Kidney (tissue), 22 donors: ENCODE measurements at places on chromosomes 4 and X. TPM values are rescaled to one million over a fixed set of nuclear protein-coding genes. Genes with fewer than 3 reads are reported as not detected.

Gene L1CAM
- total RNA-seq: 71.9 TPM

GRCh38 chr4:3030566-3031356 lies 43.6 kb downstream of the HTT-AS start:
- no peak for DNase-seq

DNA sequence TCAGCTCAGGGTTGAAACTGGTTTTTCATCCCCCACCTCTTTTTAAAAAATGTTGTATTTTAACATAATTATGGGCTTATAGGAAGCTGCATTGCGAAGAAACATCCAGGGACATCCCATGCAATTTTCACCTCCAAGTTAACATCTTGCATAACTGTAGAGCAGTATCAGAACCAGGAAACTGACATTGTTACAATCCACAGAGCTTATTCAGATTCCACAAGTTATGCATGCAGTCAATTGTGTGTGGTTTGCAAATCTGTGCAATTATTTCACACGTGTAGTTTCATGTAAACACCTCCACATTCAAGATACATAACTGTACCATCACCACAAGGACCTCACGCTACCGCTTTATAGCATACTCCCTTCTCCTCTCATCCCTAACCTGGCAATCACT lies 97.5 kb upstream of the GATB start:
- DNase-seq: no peak

- DNase-seq: peak; percentile 11
Measured at GRCh38 chrX:2371026-2371711, 129.6 kb downstream of the DHRSX start.

Gene CPE
- total RNA-seq: 87.7 TPM

DNA sequence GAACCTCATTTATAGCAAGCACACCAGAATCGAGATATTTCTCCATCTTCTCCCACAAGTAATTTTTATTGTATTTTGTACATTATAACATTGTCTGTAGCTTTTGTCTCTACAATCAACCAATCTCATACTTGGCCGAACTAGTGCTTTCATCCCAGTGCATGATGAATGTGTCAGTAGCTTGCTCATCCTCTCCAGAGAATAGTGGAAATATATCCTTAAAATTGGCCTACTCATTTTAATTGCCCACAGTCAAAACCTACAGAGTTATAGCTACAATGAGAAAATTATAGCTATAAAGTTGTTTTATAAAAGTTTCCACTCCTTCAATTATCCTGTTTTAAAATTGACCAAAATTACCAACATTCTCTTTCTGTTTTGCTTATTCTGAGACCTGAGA lies 103.8 kb downstream of the MAPK10 start:
- no peak for DNase-seq

DNA sequence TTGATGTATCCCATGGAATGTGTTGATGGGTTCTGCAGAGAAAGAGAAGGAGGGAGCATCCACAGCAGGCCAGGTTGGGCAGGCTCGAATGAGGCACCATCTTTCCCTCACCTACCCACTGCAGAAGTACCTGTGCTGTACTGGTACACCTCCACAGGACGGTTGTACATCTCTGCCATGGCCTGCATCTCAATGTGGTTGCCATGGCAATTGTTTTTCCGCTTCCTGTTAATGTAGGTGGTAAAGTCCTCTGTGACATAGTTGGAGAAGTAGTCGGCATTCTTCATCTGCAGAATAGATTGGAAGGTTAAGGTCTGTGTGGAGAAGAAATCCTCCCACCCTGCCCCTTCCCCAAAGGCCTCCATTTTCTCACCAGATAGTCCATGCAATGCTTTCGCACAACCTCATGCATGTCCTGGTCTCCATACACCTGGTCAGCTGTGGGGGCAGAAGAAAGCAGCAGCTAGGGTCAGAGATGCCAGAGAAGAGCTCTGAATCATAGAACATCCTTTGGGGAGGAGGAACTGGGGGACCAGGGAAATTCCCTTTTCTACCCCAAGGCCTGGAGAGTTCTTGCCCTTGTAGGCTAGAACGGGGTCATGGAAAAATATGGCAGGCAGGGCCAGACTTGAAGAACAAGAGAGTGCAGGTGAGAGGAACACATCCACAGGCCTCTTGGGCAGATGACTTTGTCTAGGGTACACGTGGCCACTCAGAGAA lies 15.9 kb upstream of the PIM2 start:
- DNase-seq: no peak

DNA sequence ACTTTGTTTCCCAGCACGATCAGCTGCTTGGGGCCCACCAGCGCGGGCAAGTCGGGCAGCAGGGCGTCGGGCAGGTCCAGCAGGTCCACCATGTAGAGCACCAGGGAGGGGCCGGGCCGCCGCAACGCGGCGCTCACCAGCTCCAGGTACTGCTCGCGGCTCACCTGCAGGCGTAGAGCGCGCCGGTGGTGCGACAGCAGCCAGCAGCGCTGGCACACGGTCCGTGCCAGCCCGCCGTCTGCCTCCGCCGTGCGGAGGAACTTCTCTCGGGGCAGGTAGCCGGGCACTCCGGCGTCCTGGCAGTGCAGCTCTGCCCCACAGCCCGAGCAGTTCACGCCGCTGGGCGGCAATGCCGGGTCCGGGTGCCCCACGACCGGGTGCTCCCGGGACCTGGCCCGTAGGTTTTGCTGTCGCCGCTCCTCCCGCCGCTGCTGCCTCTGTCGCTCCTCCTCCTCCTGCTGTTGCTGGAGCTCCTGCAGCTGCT lies 527 bp downstream of the NOA1 start:
- peak; percentile 89 for DNase-seq

GRCh38 chr4:123409334-123409733 lies 12.7 kb downstream of the SPRY1 start:
- peak; percentile 68 for DNase-seq

GRCh38 chrX:119186763-119187162 lies 49.3 kb upstream of the PGRMC1 start:
- DNase-seq: peak; percentile 21

- no peak for DNase-seq
Measured at GRCh38 chr4:4524364-4524763, 17.5 kb downstream of the STX18 start.

DNA sequence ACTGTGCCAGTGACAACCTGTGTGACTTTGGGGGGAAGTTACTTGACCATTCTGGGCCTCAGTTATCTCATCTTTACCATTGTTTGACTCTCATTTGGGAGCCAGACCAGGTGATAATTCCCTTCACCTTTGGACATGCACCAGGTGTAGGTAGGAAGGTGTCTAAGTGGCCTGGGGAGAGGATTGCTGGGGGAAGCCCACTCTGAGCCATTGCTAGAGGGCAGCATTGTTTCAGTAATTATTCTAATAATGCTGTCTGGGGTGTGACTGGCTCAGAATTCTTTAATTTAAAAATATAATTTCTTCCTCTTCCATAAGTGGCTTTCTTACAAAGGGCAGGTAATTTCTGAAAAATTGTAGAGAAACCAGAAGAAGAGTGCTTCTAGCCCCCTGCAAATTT lies 104.3 kb downstream of the RTL9 start:
- DNase-seq: no peak

DNA sequence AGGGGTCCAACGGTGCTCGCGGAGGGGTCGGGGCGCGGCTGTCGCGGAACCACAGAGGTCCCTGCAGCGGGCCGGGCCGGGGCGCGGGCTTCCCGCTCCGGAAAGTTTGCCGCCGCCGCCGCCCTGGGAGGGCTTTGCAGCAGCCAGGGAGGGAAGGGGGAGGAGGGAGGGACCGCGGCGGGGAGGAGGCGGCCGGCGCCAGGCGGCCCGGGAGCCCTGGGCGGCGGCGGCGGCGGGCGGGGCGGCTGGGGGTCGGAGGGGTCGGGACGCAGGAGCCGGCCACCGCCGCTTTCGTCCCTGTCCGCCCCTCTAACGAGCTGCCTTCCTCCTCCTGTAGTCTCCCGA lies 375 bp downstream of the FGFR3 start:
- peak; percentile 52 for DNase-seq

Gene CXCR3
- total RNA-seq: 1.7 TPM

DNA sequence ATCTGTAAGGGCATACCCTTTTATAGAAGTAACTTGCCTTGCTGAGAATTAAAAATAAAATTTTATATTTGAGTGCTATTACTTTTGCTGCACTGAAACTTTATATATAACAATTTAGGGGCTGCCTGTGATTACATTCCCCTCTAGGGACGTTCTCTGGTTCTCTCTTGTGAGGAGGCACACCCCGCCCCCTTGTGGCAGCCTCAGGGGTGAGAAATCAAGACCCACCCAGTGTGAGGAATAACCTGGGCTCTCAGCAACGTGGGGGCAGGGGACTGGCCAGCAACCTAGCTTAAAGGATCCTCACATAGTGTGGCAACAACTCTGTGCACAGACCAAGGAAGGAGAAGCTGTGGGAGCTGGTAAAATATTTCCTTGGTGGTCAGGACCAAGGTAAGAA lies 43.7 kb downstream of the MAGEA9 start:
- peak; percentile 14 for DNase-seq

DNA sequence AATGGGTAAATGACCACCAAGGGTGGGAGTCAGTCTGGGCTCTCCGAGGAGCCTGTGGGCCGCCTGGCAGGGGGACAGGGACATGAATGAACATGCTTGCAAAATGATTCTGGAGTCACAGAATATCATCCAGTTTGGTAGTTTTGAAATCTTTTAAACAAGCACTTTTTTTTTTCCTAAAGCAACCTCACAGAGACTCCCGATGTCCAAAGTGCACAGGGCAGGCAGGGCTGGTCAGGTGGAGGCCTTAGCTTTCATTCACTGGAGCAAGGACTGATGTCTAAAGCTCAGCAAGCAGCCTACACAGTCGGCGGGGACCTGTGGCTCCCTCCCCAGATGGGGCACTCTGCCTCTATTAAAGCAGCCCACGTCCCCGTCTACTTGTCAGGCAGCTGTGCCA lies 402.9 kb downstream of the PPP1R2C start:
- DNase-seq: no peak

Gene STPG2
- 1.1 TPM for total RNA-seq

DNA sequence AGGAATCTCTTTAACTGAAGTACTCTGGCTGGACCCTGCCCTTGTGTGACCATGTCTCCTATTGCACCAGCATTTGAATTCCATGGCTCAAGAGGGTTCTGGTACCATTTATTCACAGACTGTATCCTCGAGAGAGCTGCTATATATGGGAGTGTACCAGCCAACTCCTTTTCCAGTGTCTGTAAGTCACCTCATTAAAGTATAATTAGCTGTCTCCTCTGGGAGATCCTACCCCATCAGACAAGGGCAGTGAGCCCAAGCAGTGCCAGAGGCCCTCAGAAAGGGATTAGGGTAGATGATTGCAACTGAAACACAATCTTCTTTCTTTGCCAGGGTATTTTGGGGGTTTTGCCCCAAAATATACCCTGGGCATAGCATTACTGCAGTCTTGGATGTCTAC lies 31.6 kb downstream of the GNL3L start:
- DNase-seq: no peak

GRCh38 chr4:106738121-106738520 lies 298.0 kb downstream of the DKK2 start:
- DNase-seq: no peak

GRCh38 chr4:6852582-6852981 lies 57.0 kb upstream of the TBC1D14 start:
- no peak for DNase-seq

DNA sequence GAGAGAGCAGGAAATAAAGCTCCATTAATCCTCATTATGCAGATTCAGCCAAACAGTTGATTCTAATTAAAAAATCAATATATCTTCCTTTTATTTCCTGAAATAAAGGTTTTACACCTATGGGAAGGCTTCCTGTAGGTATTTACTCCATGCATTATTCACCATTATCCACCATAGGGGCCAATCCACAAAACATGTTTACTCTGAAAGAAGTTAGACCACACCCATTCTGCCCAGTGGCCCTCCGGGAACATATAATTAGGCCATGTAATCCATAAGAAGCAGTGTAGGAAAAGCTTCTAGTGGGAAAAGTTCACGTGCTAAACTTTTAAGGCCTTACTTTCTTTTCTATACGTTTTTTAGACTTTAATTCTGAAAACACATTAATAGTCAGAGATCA lies 57.7 kb downstream of the SAT1 start:
- DNase-seq: no peak

Gene SPANXN3
- not detected for total RNA-seq

- no peak for DNase-seq
Measured at GRCh38 chr4:88497859-88498409, 25.6 kb downstream of the PYURF start.

- DNase-seq: no peak
Measured at GRCh38 chr4:138458751-138459150, 216.6 kb upstream of the SLC7A11 start.

GRCh38 chr4:110197529-110198042 lies 829 bp downstream of the ELOVL6 start:
- DNase-seq: peak; percentile 77

DNA sequence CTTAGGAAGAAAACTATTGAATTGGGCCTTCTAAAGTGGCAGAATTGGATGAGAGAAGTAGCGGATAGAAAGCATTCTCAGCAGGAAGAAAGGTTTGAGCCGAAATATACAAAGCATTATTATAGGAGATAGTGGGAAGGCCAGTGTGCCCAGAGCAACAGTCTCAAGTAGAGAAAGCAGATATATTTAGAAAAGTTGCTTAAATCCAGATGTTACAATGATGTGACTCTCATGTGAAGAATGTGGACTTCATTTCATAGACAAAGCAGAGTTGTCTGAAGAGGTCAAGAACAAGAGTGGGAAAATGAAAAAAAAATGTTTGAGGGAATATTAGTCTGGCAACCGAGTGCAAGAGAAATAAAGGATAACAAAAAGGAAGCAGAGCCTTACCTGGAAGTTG lies 66.9 kb downstream of the SYNPO2 start:
- DNase-seq: no peak

DNA sequence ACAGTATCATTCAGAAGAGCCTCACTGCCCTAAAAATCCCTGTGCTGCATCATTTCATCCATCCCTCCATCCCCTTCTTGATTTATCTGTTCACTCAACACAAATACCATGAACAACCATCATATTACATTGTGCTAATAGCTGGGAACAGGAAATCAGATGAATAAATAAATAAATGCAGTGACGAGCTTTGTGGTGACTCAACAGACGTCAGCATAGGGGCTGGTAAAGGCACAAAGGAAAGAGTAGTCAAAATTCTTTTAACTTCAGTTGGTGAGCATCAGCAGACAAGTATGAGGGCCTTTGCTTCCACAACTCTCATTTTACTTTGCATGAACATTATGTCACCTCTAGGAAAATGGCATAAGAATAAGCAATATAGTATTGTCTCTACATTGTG lies 65.5 kb downstream of the EDNRA start:
- no peak for DNase-seq

- no peak for DNase-seq
Measured at GRCh38 chr4:76270244-76271175, 19.0 kb downstream of the FAM47E start.

- DNase-seq: no peak
Measured at GRCh38 chrX:122777766-122778165, 406.3 kb upstream of the GRIA3 start.

DNA sequence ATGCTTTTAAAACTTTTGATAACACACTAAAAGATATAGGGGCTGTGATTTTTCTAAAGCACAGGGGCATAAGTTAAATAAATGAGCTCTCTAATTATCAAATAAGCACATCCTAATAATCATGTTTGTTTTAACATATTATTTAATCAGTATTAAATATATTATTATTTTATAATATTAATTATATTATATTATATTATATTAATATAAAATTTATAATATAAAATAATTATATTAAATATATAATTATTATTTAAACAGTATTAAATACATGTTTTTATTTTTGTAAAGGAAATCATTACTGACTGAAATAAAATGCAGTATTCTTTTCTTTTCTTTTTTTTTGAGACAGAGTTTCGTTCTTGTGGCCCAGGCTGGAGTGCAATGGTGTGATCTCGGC lies 136.5 kb downstream of the IL15 start:
- DNase-seq: no peak

- DNase-seq: no peak
Measured at GRCh38 chr4:17997129-17997528, 24.4 kb downstream of the LCORL start.
